Astrocyte of the cerebellum (primary cell): ENCODE measurements at places on chromosomes 2 and 18.

DNA sequence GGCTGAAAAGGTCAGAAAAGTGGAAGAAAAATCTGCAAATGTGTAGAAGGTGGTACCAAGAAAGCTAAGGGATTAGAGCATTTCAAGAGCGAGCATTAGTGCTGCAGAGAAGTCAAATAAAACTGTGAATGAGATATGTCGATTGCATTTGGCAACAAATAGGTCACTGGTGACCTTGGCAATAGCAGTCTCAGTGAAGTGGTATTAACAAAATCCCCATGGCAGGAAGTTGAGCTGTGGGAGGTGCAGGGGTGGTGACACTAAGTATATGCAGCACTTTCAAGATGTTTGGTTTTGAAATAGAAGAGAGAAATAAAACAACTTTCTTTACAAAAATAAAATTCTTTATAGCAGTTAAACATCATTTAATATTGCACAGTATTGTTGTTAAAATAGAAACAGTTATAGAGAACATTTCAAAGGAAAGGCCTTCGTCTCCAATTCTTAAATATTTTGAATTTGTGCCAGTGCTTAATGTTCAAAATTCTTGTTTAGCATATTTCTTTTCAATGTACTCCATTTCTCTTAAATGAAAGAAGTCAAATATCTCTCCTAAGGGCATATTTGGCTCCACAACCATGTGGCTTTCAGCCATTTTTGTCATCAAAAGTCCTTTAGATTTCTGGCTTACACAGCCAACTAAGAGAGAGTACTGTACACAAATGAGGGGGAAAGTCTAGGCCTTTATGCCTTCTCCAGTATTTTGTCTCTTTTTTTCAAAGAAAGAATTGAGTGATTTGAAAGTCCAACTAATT lies 443.0 kb upstream of the MMADHC start:
- DNase-seq, result no peak

GRCh38 chr2:43078781-43079755 lies 147.3 kb downstream of the ZFP36L2 start:
- DNase-seq, result no peak

GRCh38 chr2:234446404-234447076 lies 50.3 kb downstream of the ARL4C start:
- DNase-seq, result no peak

- DNase-seq, result peak; percentile 80
Measured at GRCh38 chr18:395456-396250, 104.8 kb downstream of the COLEC12 start.

DNA sequence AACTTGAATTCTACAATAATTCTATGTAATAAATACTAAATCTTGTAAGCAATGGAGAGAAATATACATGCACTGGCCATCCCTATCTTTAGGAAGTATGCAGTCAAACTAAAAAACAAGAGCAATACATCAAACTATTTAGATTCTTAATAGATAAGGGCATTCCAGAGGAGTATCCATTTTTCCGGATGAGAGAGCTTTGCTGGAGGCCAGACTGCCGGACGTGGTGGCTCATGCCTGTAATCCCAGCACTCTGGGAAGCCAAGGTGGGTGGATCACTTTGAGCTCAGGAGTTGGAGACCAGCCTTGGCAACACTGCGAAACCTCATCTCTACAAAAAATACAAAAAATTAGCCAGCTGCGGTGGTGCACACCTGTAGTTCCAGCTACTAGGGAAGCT lies 60.8 kb downstream of the KIF5C start:
- no peak for DNase-seq

DNA sequence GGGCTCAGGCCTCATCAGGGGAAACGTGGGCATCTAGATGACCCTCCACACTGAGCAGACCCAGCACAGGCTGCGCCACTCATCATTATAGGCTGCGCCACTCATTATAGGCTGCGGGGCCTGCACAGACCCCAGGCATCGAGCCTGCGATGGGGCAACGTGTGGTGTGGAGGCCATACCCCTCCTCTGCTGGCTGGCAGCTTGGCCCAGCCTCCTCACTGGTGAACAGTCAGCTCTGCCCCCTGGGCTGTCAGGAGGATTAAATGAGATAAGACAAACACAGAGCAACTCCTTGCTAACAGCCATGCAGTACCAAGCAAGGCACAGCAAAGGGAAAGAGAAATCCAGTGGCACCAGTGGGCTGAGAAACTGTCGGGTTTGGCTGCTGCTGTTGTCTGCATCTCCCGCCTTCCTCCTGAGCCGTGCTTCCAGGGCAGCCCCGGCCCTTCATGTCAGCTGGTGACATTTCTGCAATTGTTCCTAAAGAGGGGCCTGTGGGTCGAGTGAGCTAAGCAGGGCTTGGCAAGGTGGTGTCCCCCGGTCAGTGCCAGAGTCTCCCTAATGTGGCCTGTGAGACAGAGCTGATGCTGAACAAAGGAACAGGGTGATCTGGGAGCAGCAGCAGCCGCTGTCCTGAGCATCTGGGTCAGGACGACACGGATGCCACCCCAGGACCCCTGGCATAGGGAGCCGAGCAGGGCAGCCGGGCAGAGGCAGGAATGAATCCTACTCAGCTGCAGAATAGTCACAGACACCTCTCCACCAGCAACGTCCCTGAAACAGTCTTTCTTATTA lies 48.7 kb downstream of the RRM2 start:
- no peak for DNase-seq

- peak; percentile 73 for DNase-seq
Measured at GRCh38 chr2:159131914-159132281, 154.6 kb downstream of the WDSUB1 start.
